Fibroblast of skin of right biceps (primary cell): ENCODE measurements at places on chromosomes 6 and 20.
A peak's percentile ranks its signal among the peaks of the same experiment; 100 is the strongest.

DNA sequence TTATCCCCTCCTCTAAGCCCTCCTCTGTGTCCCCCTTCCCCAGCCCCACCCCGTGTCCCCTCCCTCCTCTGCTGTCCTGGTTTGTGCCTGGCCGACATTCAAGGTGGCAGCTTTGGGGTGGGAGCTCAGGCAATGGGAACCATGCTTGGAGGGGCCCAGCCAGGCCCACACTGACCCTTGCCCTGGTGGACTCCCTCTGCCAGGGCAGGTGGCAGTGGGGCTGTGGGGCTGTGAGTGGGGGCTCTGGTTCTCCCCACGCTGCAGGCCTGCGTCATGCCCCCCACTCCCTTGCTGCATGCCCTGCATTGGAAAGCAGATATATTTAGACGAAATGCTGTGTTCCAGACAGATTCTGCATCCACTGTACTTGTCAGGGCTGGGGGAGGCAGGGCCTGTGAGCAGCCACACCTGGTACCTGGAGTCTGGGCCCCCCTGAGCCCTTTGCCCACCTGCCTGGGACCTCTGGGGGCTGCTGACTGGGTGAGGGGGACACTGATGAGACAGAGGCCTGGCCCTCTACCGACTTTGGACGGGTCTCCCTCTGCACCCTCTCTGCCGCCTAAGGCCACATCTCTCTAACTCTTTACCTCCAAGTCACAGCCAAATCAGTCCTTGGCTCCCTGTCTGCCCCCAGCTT, 14.2 kb downstream of the DLGAP4 start:
- no peak for DNase-seq

DNA sequence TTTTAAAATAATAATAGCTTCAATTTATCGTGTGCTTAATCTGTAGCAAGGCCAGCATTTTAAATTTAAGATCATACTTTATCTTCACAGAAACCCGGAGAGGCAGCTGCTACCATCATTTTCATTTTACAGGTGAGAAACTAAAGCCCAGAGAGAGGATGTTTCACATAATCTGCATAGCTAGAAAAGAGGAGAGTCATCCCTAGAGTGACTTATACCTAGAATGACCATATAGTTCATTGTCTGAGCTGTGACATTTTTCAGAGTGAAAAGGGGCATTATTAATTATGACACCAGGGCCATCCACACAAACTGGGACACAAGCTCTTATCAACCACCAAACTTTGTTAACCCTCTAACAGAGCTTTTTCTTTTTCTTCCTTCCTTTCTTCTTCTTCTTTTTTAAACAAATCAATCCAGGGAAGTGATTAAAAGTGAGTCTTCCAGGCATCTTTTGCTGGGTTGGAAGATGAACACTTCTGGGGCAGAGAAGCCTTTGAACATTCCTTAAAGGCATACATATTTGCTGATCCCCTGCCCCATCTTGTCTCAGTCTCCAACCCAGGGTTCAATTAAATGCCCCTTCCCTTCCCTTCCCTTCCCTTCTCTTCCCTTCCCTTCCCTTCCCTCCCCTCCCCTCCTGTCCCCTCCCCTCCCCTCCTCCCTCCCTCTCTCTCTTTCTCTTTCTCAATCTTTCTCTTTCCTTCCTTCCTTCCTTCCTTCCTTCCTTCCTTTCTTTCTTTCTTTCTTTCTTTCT, 272.5 kb upstream of the JAG1 start:
- DNase-seq = no peak

- DNase-seq = no peak
Observed at GRCh38 chr6:124022641-124023040, 219.0 kb downstream of the NKAIN2 start.

- no peak for DNase-seq
Observed at GRCh38 chr20:8196096-8196495, 64.0 kb downstream of the PLCB1 start.

DNA sequence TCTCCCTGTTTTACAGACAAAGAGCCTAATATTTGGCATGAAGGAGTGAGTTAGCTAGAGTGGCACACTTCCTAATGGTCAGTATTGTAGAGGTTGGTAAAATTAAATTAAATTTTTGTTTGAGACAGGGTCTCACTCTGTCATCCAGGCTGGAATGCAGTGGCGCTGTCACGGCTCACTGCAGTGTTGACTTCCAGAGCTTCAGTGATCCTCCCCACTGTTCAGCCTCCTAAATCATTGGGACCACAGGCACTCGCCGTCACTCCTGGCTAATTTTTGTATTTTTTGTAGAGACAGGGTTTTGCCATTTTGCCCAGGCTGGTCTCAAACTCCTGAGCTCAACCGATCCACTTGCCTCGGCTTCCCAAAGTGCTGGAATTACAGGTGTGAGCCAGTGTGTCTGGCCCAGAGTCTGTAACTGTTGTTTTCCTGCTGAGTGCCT, 70.9 kb downstream of the SCAND1 start:
- DNase-seq = peak; percentile 39

DNA sequence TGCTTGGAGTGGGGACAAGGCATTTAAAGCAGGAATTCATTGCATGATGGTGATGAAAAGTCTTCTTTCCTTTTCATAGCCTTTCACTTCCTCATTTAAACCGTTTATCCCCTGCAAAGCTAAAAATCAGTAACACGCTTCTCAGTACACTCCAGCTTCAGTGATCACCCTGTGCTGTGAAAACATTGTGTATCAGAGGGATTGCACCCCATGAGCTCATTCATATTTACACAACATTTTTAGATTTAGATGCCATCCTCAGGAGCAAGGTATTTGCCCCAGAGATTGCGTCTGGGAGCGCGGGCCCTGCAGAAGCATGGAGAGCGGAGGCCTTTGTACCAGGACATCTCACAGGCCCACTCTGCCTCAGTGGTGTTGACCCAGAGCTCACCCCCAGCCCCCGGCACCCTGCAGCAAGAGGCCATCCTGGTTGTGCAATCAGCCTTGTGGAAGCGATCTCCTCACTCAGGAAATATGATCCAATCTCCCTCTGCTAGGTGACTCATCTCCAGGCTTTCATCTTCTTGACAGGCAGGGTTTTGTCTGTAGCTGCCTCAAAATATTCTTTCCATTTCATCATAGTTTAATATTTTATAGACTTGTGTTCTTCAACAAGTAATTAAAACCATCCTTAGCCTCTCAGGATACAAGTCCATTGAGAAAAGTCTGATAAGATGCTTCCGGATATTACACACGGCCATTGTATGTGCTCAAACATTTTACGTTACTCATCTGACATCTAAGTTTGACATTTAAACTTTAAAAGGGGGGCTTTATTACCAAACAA, 38.9 kb upstream of the THBS2 start:
- peak; percentile 97 for DNase-seq

GRCh38 chr6:1608222-1609040, 1.3 kb upstream of the FOXC1 start:
- no peak for DNase-seq

GRCh38 chr6:169852504-169853195, 101.2 kb downstream of the ERMARD start:
- DNase-seq = no peak

GRCh38 chr6:37518116-37518515, 18.4 kb upstream of the CCDC167 start:
- DNase-seq = no peak

DNA sequence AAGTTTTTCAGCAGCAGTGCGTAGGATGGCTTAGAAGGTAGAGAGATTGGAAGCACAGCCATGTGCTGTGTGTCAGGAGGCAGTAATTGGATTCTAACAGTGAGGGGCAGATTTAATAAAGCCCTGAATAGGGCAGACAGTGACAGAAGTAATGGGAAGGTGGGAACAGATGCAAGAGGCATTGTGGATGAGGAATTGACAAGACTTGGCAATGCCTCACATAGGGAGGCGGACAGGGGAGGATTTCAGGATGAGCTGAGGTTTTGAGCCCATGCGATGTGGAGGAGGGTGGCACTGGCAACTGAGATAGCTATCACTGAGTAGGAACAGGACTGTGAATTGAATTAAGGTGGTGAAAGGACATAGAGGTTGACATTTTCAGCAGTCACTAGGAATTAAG, 262.2 kb upstream of the FLRT3 start:
- no peak for DNase-seq

- DNase-seq = peak; percentile 1
Observed at GRCh38 chr20:29689411-29690225, 1567.8 kb upstream of the DEFB115 start.

DNA sequence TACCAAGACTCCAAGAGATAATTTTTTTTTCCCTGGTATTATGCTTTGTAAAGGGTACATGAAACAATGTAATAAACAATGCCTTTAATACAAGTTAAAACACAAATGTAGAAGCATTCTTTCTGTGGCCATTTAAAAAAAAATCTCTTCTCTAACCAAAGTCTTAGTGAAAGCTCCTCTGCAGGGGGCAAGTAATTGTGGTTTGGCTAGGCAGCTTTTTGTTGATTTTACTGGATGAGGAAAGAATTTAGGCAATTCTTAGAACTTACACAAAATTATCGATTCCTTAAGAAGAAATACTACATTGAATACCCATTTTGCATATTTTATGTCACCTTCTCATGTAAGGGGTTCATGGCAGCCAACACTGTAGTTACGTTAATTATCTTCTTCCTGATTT, 12.4 kb downstream of the TFB1M start:
- peak; percentile 72 for DNase-seq

GRCh38 chr6:161395716-161396231, 121.9 kb upstream of the AGPAT4 start:
- no peak for DNase-seq

GRCh38 chr6:34468378-34468892, 2.6 kb downstream of the PACSIN1 start:
- DNase-seq = no peak

DNA sequence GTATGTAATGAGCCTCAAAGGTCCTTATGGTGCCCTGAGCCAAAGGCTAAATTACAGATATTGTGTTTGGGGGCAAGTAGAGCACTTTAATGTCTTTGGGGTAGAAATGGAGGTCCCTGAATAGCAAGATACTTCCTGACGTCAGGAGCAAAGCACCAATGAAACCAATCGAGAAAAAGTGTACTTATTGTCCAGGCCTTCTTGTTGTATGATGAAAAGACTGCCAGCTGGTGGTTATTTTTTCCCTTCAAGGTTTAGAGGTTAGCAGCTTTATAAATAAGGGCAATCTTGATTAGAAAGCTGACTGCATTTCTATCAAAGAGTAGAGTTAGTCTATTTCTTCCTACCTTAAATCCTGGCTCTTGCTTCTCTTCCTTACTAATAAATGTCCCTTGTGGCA, 76.1 kb upstream of the HSF2 start:
- DNase-seq = no peak

DNA sequence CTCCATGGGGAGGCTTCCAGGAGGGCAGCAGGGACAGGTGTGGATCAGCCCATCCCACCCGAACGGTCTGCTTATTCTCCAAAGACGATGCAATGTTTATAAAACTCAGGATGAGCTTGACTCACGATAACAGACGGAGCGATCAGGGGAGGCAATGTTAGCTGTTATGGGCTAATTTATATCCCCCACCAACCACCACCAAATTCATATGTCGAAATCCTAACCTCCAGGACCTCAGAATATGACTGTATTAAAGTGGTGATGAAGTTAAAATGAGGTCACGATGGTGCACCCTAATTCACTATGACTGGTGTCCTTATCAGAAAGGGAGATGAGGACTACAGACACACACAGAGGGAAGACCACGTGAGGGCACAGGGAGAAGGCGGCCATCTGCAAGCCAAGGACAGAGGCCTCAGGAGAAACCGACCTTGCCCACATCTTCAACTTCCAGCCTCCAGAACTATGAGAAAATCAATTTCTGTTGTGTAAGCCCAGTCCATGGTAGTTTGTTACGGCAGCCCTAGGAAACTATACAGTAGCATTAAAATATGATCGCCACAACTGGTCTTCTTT, 7.0 kb downstream of the ADTRP start:
- peak; percentile 65 for DNase-seq

GRCh38 chr6:35173427-35174087, 32.4 kb upstream of the TCP11 start:
- peak; percentile 55 for DNase-seq

GRCh38 chr20:10490706-10491105, 55.6 kb downstream of the SLX4IP start:
- DNase-seq = peak; percentile 35

GRCh38 chr6:126118936-126119335, 132.6 kb downstream of the TRMT11 start:
- DNase-seq = peak; percentile 19

DNA sequence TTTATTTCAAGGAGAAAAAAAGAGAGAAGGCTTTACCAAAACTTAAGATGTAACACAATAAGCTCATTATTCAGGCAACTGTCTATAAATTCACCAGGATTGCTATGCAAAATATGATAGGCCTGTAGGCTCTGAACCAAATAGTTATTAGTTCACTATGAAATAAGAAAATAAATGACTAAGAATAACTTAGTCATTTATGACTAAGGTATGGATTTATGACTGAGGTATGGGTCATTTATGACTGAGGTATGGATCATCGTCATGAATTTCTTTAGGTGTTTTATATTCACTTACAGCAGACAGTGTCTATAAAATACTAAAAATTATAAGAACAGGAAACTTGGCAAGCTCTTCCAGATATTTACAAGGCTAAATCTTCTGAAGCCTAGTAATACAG, 52.1 kb upstream of the SNX9 start:
- peak; percentile 81 for DNase-seq

- DNase-seq = peak; percentile 15
Observed at GRCh38 chr20:52461582-52461981, 270.0 kb upstream of the ZFP64 start.

DNA sequence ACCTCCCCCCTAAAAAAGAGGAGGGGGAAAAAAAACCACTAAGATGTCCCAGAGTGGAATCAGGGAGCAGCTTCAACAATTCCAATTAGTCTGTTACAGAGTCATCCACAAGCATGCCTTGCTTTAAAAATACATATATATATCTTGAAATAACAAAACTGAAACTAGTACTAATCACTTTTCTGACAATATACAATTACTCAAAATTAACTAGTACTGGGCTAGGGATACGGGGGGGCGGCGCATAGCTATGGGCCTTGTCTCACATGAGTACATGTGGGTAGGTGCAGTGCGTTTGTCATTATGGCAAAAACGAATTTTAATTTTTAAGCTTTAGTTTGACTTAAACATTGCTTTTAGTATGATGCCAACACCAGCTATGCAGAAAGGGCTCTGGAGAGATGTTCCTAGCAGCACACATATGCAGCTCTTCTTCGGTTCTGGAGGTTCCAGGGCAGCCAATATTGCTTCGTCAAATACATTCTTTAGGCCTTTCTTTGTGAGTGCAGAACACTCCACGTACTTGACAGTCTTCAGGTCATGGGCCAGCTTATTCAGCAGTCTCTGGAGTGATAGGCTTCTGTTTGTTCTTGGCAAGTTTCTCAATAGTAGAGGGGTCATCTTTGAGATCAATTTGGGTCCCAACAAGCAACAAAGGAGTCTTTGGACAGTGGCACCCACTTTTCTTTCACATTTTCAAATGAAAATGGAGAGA, 38.8 kb downstream of the ITCH start:
- DNase-seq = no peak

DNA sequence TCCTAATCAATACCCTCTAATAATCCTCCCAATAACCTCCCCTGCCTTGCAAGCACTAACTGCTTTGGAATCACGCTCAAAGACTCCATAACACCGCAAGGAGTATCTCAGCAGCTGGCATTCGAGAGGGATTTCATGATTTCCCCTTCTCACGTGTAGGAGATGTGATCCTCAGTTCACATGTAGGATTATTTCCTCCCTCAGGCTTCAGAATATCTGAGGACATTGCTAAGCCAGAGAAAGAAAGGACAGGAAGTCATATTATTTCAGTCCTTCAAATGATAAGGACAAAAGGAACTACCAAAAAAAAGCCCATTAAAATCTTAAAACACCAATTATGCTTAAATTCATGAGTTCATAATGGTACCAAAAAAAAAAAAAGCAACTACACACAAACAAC, 122.9 kb downstream of the NFATC2 start:
- DNase-seq = no peak

- no peak for DNase-seq
Observed at GRCh38 chr6:1860756-1861348, 251.1 kb downstream of the FOXC1 start.
